MG63 (cell line): ENCODE measurements at places on chromosomes 4 and X.

DNA sequence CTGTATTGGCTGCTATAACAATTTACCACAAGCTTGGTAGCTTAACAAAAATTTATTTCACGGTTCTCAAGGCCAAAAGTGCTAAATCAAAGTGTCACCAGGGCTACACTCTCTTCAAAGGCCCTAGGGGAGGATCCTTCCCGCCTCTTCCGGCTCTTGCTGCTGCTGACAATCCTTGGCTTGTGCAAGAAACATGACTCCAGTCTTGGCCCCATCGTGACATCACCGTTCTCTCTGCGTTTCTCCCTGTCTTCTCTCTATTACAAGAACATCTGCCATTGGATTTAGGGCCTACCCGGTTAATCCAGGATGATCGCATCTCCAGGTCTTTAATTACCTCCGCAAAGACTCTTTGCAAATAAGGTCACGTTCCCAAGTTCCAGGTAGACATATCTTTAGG is 10.4 kb upstream of the CLCN4 start:
- no peak for DNase-seq

DNA sequence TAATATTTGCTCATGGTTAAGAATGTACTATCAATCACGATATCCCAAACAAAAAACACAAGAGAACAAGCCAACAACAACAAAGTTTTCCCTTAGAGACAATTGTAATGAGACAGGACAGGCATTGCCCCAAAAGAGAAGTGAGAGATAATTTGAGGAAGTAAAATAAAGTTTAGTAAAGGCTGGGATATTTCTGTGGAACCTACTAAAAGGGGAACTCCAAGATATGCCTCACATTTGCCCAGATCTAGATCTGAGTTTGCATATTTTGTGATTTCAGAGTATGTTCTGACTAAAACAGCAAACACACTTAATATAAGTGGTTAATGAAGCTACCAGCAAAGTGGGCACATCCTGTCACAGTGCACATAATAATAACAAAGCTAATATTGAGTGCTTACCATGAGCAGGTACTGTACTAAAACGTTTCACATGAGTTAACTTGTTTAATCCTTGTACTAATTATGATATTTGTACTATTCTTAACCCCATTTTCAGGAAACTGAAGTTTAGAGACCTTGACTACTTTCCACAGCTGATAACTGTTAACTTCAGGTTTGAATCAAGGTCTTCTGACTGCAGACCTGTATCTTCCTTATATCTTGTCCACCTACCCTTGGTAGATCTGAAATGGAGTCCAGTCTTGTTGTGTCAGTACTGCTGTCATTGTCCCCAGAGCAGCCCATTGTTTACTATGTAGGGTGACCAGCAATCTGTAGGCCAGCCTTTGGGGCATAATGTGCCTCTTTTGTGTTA is 26.0 kb upstream of the BMP2K start:
- no peak for DNase-seq

GRCh38 chr4:73583666-73584065 is 36.6 kb downstream of the RASSF6 start:
- no peak for DNase-seq

GRCh38 chr4:145552181-145552822 is 66.9 kb upstream of the MMAA start:
- DNase-seq, result no peak

- DNase-seq, result no peak
Observed at GRCh38 chr4:26746802-26747213, 113.8 kb upstream of the STIM2 start.

DNA sequence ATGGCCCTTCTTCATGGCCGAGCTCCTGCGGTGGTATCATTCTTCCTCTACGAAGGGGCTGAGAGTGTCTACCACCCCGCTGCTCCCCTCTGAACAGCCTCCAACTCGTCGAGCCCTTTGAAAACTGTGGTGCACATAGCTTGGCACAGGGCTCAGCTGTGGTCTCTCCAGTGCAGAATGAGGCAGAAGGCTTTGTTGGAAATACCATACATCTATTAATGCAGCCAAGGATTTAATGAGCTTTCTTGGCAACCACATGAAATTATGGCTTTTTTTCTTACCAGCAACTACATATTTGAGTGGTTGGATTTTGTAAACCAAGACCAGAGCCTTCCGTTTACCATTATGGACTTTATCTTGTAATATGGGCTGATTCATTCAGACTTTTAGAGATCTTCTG is 61.7 kb upstream of the CBR4 start:
- peak; percentile 38 for DNase-seq

DNA sequence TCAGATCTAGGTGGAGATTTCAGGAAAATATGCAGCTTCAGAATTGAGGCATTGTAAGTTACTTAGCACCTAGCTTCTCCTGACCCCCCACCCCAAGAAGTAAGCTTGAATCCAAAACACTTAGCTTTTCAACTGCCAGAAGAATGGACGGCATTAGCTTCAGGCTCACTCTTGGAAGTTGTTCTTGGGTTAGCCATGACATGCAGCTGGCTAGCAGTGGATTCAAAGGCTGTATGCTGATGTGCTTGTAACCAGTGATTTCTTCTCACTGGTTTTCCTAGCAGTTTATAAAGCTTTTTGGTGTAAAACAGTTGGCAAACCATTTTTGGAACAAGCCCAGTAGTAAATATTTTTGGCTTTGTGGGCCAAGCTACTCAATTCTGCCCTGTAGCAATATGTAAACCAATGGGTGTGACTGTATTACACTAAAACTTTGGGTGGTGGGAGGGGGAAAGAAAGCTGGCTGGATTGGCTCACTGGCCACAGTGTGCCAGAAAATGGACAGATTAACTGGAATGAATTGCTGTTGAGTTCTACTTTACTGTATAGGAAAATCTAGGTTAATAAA is 85.6 kb downstream of the SHROOM2 start:
- peak; percentile 50 for DNase-seq

- peak; percentile 92 for DNase-seq
Observed at GRCh38 chr4:174423257-174423944, 98.9 kb downstream of the HPGD start.

- no peak for DNase-seq
Observed at GRCh38 chrX:38151441-38151840, 69.2 kb downstream of the SRPX start.
